Eye (tissue), 1 donor: ENCODE measurements at places on chromosomes 5 and 9.

DNA sequence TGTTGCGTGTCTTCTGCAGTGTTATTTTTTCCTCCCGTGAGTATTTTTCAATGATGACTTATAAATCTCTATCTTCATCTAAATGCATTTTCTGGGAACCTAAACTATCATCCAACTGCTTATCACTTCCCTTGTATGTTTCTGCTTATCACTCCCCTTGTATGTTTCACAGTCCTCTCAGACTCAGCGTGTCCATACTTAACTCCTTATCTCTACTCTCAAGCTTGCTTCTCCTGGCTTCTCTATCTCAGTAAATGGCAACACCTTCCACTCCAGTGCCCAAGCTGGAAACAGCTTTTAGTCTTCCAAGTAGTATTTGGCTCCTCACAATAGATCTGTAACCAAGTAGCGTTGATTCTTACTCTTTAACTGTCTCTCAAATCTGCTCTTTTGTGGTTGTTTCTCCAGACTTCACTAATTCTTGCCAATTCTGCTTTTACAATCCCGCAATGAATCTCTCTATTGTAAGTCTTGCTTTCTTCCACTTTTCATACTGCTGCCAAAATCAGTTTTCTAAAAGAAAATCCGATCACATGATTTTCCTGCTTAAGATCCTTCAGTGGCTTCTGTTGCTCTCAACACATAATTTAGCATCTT lies 33.8 kb upstream of the TXNDC8 start:
- DNase-seq = no peak

GRCh38 chr5:144697847-144698262 lies 527.2 kb downstream of the KCTD16 start:
- peak; percentile 28 for DNase-seq

- no peak for DNase-seq
Measured at GRCh38 chr9:127780126-127780885, 1.8 kb upstream of the SH2D3C start.

GRCh38 chr5:76404223-76405211 lies 1.4 kb downstream of the IQGAP2 start:
- DNase-seq = no peak

- no peak for DNase-seq
Measured at GRCh38 chr9:38305582-38305981, 86.9 kb upstream of the ALDH1B1 start.

GRCh38 chr9:132016456-132016855 lies 63.2 kb downstream of the MED27 start:
- no peak for DNase-seq

- no peak for DNase-seq
Measured at GRCh38 chr5:80182809-80183580, 72.9 kb downstream of the SERINC5 start.

DNA sequence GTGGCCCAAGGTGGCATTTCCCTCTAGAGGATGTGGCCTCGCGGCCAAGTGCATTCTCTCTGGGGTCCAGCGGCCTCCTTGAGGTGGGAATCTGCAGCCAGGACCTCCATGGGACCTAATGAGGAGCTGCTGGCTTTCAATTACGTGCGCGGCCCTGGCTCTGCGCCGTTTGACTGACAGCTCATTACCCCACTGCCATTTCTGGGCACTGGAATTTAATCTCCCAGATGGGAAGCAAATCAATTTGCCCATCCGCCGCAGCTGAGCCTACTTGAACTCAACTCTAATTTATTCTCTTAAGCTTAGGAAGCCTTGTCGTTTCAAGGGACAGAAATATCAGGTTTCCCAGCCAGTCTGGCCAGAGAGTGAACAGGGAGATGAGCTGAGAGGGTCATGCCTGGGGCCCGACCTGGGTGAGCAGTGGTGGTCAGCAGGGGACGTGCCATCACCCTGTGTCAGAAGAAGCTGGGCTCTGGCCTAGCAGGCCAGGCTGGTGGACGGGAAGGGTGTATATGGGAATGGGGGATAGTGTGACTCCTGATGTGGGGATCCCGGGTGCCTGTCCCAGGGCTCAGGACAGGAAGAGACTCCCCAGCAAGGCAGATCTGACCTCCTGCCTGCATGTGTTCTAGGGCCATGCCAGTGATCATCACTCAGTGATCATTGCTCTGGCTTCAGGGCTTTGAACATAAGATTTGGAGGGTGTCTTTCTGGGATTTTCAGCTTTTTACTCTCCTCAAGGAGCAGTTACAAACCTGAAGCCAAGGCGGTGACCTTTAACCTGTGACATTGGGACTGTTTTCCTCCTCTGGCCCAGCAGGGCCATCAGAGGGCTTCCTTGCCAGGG lies 69.7 kb downstream of the MACROH2A1 start:
- peak; percentile 71 for DNase-seq

- DNase-seq = no peak
Measured at GRCh38 chr9:110895147-110895905, 142.9 kb downstream of the LPAR1 start.

GRCh38 chr5:149392718-149393117 lies 13.6 kb upstream of the IL17B start:
- no peak for DNase-seq

DNA sequence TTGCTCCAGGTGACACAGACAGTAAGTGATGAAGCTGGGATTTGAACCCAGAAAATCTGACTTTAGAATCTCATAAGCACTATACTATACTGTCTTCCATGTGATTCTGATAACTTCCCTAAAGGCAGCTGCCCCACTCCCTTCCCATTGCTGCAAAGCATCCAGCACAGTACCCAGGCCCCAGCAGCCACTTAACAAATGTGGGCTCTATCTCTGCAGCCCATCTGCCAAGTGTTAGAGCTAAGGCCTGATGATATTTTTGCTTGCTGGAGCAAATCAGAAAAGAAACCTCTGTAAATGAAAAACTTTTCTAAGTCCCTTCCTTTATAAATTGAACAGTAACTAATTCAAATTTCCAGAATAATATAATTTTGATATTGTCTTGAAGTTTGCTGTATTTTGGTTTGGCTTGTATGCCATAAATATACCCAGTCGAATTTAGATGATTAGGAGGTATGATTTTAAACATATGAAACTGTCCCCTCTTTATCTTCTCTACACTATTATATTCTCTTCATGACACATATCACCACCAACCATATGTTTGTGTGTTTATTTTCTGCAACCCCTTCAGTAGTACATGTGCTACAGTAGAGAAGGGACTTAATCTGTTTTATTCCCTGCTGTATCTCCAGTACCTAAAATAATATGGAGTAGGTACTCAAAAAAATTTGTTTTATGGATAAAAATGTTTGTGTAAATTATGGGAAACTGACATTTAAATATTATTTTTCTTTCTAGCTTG lies 63.8 kb downstream of the SMIM15 start:
- DNase-seq = no peak

GRCh38 chr9:93052791-93053540 lies 5.5 kb upstream of the SUSD3 start:
- no peak for DNase-seq

- DNase-seq = no peak
Measured at GRCh38 chr9:116873491-116873890, 186.4 kb downstream of the TRIM32 start.

DNA sequence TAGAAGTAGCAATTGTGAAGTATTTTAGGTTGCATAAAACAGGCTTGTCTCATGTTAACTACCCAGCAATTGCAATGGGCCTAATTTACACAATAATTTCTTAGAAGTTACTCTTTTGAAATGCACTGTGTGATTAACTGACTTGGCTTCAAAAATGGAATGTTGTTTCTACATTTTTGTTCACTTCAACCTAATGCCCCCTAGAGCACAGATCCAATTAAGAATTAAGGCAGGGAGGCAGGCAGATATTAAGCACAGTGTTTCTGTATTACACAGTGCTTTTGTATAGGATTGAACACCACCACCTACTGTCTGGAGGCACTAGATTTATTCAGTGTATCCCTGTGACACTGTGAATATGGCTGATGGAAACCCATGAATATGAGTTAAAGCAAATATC lies 302.1 kb downstream of the FBXL17 start:
- DNase-seq = peak; percentile 29

GRCh38 chr5:56211298-56211865 lies 21.7 kb downstream of the ANKRD55 start:
- DNase-seq = peak; percentile 74

- DNase-seq = no peak
Measured at GRCh38 chr5:134536876-134537275, 11.4 kb downstream of the JADE2 start.

- DNase-seq = peak; percentile 54
Measured at GRCh38 chr5:56457887-56458812, 225.0 kb upstream of the ANKRD55 start.

DNA sequence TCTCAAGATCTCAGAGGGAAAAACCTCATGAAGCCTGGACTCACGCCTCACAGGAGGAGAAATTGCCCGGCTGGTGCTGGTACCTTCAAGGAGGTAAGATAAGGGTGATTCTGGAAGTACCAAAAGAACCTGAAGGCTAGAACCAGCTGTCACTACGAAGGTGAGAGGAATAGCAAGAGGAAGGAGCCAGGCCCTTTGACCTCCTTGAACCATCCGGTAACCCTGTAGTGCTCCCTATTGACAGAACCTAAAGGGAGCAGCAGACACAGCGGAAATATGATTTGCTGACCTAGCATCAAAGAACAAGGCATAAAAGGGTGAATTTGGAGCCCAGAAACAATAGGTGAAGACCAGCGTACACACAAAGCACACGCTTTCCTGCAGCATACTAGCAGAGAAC lies 92.2 kb downstream of the DOCK8 start:
- no peak for DNase-seq
